AG08396 (cell line): ENCODE measurements at places on chromosomes 5 and 9.

DNA sequence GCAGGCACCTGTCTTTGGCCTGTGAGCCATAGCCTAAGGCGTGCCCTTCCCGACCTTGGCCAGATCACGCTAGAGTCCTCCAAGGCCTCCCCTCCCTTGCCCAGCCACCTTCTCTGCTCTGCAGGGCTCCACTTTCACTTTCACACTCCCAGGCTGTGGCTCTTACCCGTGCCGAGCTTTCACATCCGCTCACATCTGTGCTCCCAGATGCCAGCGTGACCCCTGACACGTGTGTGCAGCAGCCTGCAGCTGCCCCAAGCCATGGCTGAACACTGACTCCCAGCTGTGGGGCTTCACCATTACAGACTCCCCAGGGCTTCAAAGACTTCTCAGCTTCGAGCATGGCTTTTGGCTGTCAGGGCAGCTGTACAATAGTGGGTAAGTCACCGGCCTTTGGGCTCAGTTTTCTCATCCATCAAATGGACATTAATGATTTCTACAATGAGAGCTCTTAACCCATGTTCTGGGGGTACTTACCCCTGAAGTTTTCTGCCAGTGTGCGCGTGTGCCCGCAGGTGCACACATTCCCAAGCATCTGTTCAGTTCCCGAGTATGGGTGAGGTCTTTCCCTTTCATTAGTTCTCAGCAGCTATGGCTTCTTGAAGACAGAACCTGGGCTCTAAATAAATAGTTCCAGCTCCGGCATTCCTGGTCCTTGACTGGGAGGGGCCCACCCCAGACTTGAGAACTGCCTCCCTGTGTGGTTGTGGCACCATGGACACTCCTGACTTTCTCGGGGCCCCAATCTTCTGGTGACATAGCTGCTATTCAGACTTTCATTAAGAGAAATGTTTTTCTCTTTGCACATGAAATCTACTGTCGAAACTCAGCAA, 118.6 kb downstream of the RGS3 start:
- peak; percentile 83 for DNase-seq

DNA sequence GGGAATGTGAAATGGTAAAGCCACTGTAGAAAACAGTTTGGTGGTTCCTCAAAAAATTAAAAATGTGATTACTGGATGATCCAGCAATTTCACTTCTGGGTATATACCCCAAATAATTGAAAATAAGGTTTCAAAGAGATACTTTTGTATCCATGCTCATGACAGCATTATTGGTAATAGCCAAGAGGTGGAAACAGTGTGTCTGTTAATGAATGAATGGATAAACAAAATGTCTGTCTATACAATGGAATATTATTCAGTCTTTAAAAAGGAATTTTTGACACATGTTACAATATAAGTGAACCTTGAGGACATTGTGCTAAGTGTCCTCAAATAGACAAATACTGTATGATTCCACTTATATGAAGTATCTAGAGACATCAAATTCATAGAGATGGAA, 40.1 kb downstream of the NUP214 start:
- no peak for DNase-seq

GRCh38 chr9:109168170-109168569, 1.1 kb upstream of the FRRS1L start:
- DNase-seq = no peak

DNA sequence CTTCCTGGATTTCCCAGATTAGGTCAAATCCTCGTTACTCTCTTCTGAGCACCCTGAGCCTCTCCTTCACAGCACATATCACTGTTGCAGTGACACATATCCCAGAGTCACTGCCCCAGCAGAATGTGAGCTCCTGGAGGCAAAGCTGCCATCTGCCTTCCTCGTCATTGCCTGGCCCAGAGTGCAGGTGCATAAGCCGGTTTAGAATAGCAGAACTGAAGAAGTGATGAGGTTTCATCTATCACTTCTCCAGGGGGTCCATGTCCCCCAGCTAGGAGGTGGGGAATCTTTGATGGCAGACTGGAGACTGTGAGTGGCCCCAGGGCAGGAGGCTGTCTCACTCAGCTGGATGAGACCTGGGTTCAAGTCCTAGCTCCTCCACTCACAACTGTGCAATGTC, 25.8 kb downstream of the NIPAL4 start:
- no peak for DNase-seq

GRCh38 chr9:38171538-38171884, 102.5 kb upstream of the SHB start:
- no peak for DNase-seq

GRCh38 chr5:63346451-63346850, 615.8 kb downstream of the HTR1A start:
- no peak for DNase-seq

- DNase-seq = peak; percentile 55
These were observed 153.8 kb downstream of the AUH start for GRCh38 chr9:91207729-91208418.

GRCh38 chr5:80659106-80659505, 4.3 kb upstream of the DHFR start:
- peak; percentile 21 for DNase-seq

- peak; percentile 46 for DNase-seq
These were observed 1.2 kb downstream of the CARD6 start for GRCh38 chr5:40842351-40842750.
